Dermis blood vessel endothelial cell (primary cell): ENCODE measurements at places on chromosomes 2 and 18.

GRCh38 chr18:57727952-57728807 is 74.9 kb downstream of the ATP8B1 start:
- peak; percentile 87 for DNase-seq

GRCh38 chr2:217954051-217954450 is 48.7 kb downstream of the TNS1 start:
- DNase-seq = no peak

DNA sequence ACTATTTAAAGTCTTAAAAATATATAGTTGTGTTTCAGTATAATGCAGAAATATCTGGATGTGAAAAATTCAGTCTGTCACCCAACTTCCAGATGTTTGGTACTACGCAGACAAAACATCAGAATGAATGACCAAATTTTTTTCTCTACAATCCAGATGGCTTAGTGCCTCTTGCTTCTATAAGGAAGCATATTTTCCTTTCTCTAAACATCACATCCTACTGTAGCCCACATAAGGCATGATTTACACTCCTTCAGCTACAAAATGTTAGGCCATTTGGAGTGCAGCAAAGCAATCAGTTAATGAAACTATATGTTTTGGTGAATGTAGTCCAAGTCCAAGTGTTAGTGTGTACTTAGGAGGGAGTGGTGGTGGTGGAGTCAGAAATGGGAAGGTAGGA is 162.9 kb upstream of the SIX2 start:
- DNase-seq = no peak

GRCh38 chr2:221446140-221446539 is 126.0 kb downstream of the EPHA4 start:
- DNase-seq = no peak

DNA sequence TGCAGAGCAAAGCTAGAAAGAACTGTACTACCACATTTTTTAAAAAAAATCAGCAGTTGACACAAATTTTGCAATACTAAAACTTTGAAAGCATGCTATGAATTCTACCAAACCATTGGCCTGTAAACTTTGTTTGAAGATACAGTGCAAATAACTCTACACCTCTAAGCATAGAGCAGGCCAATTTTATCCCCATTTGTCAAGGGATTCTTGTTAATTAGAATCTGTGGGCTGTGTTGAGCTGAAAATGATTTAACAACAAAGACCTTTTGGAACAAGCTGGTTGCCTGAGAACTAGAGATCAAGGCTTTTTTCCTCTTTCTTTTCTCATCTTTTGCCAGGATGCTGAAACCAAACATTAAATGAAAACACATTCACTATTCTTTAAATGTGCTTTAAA is 886.0 kb upstream of the CDH2 start:
- DNase-seq = no peak

DNA sequence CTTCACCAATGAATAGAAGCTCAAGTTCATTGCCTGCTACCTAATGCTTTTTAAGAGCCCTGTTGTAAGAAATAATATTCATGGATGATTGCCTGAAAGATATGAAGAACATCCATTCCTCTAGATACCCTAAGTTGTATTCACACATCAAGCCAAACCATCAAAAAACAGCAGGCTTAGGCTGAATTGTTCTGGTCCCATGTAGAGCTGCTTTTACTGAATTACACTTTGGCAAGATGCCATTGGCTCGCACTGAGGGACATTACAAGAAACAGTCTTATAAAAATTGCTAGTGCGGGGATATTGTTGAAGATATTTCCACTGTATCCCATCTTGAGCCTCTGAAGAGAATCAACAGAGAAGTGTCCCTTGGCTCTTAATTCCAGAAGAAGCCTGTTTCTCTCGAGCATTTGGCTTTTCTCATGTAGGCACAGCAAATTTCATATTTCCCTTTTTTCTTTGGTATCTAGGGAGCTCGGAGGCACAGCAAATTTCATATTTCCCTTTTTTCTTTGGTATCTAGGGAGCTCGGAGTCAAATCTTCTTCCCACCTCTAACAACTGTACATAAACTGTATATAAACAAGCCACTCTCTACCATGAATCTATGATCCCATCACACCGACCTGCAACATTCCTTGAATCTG is 107.5 kb downstream of the COLEC12 start:
- DNase-seq = no peak

- DNase-seq = no peak
Observed at GRCh38 chr2:31333046-31333445, 81.5 kb downstream of the XDH start.

- DNase-seq = no peak
Observed at GRCh38 chr2:222795450-222796357, 65.1 kb upstream of the ACSL3 start.

DNA sequence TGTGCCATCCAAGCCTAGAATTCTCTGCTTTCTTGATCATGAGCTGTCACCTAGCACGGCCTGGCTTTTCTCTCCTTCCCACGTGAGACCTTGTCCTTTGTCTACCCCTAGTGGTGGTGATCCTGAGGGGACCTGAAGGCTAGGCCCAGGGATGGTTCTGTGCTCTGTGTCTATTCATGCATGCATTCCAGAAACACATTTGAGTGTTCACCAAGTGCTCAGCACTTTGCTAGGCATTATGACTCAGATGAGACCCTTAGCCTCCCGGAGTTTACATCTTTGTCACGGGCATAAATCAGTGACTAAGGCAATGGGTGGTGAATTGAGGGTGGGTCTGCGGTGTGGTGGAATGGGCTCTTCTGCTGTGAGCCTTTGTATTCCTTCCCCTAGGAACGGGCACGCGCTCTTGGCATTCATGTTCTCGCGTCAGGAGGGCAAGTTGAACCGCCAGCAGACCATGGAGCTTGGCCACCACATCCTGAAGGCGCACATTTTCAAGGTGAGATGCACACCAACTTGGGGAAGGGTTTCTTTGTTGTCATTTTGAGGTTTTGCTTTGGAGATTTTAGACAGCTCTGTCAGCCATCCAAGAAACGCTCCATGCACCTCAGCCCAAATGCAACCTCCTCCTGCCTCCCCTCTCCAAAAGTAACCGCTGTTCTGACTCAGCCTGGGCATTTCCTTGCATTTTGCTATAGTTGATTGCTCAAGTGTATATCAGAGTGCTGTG is 100.9 kb downstream of the WDSUB1 start:
- DNase-seq = peak; percentile 70

DNA sequence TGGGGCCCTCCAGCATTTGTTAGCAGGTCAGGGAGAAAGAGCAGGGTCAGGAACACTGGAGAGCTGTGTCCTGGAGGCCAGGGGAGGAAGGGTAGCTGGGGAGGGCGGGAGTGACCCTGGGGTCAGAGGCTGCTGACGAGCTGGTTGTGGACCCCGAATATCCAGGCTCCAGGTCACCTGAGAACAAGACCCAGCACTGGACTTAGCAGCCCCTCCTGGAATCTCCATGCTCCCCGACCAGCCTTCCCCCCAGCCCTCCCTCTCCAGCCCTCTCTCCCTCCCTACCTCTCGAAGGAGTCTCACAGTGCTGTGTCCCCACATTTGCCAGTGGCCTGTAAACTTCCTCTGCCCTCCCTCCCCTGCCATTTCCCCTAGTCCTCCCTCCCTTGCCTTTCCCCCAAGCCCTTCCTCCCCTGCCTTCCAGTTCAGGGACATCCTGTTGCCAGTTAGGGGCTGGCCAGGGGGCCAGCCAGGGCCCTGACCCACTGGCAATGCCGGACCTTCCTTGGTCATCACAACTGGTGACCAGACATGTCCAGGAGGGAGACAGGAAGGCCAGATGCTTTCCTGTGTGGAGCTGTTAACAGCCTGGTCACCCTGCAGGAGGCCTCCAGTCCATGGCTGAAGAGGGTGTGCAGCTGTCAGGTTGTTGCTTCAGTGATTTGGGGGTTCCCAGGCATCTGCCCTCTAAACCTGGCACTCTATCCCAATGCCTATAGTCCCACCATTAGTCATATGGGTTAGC is 50.0 kb upstream of the FAHD2A start:
- no peak for DNase-seq

- no peak for DNase-seq
Observed at GRCh38 chr2:217664761-217665160, 338.0 kb downstream of the TNS1 start.

GRCh38 chr2:46420945-46421344 is 58.4 kb upstream of the TMEM247 start:
- no peak for DNase-seq

DNA sequence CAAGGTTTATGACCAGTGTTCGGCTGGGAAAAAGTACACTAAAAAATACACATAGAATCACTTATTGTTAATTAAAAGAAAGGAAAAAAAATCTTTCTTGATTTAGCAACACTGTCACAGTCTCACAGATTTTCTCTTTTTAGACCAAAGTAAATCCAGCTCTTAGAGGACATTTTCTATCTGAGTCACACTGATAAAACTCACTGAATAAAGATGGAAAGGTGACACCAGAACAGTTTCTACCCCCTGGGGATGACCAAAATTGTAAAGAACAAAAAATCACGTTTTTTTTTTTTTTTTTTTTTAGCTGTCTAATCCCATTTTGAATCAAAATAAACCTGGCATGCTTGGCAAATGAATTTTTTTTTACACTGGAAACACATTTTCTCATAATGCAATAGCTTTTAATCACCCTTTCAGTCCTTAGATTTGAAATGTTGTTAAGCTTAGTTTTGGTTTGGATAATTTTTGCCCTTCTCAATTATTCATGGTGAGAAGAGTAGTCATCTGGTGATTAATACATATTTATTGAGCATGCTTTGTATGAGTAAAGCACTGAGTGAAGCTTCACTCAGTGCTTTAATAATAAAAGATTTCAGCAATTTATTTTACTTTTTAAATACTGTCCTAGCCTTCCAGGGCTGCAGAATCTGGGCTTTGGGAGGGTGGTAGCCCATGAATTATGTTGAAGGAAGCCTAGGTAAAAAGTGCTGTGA is 886.3 kb downstream of the SLC4A3 start:
- DNase-seq = no peak

DNA sequence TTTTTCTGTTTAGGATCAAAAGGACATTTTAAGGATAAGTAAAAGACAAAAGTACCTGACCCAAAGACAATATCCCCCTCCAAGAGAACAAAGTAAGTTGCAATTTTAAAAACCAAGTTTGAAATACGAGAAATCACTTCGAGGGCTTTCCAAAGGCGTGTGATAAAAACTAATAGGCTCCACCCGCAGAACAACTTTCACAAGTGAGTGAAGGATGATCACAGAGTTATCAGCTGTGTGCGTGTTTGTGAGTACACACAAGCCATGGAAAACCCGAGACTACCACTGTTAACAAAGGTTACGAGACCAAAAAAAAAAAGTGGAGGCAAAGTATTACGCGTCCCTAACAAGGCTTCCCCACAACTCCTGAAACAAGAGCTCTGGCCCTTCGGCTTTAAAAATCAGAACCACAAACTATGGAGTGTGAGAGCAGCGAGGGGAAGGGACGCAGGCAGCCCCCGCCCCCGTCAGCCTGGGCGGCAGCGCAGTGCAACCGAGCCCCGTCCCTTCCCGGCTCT is 719 bp downstream of the SMAD2 start:
- DNase-seq = peak; percentile 53

DNA sequence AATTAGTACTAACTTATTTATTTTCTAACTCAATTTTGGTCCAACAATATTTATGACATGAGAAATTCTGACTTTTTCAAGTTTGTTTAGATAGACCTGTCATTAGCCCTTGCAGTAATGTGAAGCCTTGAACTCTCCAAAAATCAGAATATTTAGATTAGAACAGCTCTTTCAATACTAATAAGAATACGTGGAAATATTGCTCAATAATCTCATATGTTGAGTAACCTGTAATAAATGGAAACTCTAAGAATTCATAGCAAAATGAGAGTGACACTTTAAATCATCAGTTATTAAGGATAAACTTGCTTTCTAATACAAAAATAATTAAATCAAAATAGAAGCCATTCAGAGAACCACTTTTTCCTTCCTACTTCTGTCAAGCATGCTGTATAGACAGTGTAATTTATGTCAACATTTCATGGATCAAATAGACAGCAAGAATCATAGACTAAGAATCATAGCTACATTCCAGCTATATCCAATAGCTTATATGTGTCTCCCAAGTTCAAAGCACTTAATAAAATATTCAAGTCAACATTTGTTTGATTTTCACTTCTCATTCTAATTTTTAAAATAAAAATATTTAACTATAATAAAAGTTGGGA is 710.3 kb upstream of the SOX11 start:
- no peak for DNase-seq

DNA sequence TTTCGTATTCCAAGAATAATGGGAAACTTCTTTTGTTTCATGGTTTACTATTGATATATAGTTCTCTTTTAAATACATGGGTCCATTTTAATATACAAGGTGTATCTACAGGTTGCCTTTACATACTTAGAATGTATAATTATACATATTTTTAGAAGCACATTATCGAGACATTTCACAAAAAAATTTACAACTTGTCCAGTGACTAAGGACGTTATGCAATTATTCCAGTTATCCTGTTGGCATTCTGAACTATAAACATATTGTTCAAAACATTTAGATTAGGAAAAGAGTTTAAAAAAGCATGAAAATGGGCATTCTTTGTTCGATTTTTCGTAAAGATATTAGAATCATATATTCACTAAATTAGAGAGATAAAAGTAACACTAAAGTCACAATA is 344.6 kb upstream of the TMEFF2 start:
- no peak for DNase-seq

- no peak for DNase-seq
Observed at GRCh38 chr18:76756531-76757253, 65.7 kb upstream of the ZNF236 start.

- no peak for DNase-seq
Observed at GRCh38 chr2:237717366-237718276, 81.0 kb upstream of the RBM44 start.
